Anterior cingulate cortex (tissue), 58 donors: ENCODE measurements at places on chromosomes 13 and 19.

DNA sequence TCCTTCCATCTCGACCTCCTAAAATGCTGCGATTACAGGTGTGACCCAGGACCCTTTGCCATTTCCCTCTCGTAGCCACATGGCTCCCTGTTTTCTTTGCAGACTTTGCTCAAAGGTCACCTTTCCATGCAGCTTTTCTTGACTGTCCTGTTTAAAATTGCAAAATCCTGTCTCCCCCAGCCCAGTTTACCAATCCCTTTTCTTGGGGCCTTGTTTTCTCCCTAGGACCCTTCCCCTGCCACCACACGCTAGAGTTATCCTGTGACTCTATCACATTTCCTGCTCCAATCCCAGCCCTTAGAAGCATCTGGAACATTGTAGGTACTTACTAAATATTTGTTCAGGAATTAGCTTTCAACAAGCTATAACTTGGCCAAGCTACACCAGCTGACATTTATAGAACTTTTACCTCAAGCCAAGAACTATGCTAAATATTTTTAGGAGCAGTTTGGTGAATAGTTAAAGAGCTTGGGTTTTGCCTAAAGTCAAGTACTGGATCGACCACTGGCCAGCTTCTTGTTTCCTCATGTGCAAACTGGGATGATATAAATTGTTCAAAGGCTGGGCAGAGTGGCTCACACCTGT lies 9.1 kb upstream of the SERTAD3 start:
- DNase-seq = no peak

GRCh38 chr13:71218960-71219359 lies 648.0 kb downstream of the DACH1 start:
- no peak for DNase-seq

GRCh38 chr13:109989686-109990085 lies 203.3 kb upstream of the IRS2 start:
- no peak for DNase-seq

DNA sequence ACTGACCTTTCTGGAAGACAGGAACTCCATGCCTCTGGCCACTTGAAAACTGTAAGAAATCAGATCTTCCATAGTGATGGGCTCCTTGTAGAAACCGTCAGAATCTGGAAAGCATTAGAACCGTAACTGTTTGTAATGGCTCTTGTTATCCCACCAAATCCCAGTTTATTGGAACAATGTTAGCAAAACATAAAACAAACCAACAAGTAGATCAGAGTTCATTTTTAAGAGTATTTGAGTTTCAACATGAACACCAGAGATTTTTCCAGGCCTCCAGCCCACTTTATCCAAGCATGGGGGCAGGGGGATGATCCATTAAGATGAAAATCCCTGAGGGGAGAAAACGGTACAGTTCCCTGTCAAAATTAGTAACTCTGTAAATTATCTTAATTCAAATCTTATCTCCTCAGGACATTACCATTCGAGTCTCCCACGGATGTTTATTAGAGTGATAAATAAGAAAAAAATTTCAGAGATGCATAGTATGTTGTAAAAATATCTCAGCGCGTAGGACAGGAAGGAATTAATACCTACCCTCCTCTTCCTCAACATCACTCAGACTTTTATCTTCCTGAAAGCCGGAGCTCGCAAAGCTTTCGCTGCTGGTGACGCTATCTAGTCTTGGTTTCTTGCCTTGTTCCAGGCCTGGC lies 172.5 kb downstream of the FLT1 start:
- DNase-seq = no peak

DNA sequence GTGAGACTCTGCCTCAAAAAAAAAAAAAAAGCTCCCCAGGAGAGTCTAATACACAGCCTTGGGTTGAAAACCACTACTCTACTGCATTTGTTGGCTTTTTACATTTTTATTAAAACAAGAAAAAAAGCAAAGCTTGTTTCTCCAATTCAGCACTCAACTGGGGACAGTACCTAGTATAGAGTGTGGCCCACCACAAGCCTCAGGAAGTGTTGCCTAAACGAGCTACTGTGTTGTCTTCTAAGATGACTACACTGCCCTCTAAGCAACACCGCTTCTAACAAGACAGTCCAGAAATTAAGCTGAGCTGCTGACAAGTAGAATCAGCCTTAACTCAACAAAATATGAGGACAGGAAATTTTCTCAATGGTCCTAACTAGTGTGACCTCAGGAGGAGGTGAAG lies 522.2 kb downstream of the FGF9 start:
- DNase-seq = no peak
